ENCODE measurements at places on chromosomes 7 and 10.
A peak's percentile ranks its signal among the peaks of the same experiment; 100 is the strongest.

GRCh38 chr10:126921974-126922525 is 16.8 kb downstream of the DOCK1 start:
- DNase-seq: no peak

- no peak for DNase-seq
Measured at GRCh38 chr10:45460235-45460878, 86.3 kb downstream of the ALOX5 start.

GRCh38 chr10:91856637-91857036 is 52.6 kb downstream of the FGFBP3 start:
- DNase-seq: peak; percentile 5

DNA sequence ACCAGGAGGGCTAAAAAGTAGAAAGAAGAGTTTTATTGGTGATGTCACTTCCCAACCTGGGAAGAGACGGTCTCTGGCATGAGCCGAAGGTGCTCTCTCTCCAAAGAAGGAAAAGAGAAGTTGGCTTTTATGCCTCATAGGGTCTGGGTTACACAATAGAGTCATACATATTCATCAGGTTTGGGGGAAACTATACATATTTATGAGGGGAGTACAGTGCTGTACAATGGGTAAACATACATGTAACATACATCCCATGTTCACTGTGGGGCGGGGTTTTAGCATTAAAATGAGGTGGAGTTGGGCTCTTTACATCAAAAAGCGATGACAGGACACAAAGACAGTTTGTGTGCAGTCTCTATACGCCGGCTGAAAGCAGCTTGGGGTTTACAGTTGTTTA is 701.7 kb downstream of the TYW1 start:
- no peak for DNase-seq

- no peak for DNase-seq
Measured at GRCh38 chr7:64558323-64558705, 4.6 kb downstream of the ZNF680 start.
